ENCODE measurements at places on chromosomes 1 and 21.

DNA sequence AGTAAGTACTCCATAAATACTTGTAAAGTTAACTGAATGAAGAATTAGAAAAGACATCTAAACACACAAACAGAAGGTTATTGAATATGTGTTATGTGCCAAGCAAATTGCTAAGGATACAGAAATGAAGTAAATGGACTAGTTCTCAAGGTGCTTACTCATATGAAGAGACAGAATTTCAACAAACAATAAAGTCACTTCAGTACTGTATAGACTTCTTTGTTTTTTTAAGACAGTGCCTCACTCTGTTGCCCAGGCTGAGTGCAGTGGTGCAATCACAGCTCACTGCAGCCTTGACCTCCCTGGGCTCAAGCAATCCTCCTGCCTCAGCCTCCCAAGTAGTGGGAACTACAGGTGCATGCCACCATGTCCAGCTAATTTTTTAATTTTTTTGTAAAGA is 57.3 kb downstream of the SERBP1 start:
- DNase-seq = no peak

- no peak for DNase-seq
These were observed 113.2 kb upstream of the CYYR1 start for GRCh38 chr21:26686278-26686677.

GRCh38 chr1:64209221-64209620 is 5.8 kb downstream of the UBE2U start:
- no peak for DNase-seq

GRCh38 chr1:44610527-44611148 is 63.6 kb downstream of the TMEM53 start:
- no peak for DNase-seq

DNA sequence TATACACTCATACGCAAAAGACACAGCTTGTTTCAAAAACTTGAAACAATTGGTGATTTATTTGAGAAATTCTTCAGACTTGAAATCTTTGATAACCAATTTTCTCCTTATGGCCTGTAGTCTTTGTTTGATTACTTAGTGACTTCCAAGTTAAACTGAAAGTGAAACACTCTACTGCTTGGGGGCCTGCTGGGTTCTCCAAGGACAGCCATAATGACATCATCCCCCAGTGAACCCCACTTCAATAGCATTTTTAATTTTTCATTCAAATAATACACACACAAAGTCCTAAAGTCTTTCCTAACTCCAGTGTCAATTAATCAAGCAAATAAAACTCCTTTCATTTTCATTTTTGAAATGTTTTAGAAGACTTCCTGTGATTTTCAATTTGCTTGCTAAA is 59.2 kb downstream of the KRTAP19-8 start:
- no peak for DNase-seq

DNA sequence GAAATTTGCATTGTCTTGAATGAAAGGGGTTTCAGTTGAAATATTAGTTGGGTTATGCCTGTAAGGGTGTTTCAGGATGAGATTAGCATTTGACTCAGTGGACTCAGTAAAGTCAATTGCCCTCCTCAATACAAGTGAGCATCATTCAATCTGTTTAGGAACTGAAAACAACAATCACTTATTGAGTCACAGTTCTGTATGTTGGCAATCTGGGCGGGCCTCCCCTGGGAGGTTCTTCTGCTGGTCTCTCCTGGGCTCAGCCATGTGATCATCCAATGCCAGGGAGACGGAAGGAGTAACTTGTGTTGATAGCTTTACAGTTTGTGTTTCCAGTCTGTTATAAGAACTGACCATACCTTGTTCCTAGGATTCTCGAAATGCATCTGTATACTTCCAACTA is 262.9 kb upstream of the RUNX1 start:
- no peak for DNase-seq

GRCh38 chr1:201766131-201766866 is 62.7 kb upstream of the IPO9 start:
- DNase-seq = no peak

DNA sequence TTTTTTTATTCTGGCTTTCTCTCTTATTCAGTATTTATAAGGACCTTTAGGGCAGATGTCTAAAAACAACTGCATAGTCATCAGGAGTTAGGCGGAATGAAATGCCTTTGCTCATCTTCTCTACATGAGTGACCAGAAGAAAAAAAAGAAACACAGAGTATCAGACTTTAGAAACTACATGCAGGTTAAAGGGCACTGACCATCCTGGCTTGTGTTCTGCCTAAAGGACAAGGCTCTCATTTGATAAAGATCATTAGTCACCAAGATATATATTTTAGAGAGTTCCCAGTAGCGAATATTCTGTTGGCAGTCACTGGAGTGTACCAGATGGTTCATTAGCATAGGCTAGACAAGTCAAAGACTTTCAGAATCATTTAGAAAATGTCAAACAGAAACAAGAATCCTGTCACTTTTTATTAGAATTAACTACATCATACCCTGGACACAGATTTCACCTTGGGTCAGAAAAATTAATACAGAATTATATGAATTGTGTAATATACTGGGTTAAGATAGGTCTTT is 145.6 kb downstream of the NR5A2 start:
- DNase-seq = no peak

DNA sequence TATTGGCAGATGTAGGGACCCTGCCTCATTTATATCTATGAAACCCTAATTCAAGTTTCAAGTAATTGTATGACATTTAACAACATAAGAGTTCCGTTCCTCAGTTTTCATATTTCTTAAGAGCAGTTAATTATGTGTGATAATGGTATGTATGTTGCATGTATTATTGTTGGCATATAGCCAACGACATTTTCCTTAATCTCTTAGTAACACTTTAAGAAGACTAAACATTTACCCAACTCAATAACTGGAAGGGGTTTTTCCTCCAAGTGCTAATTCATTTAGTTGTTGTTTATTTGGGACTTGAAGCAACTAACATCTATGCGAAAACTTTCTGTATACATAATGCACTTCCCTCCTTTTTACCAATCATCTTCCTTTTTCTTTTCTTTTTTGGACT is 1.5 kb upstream of the RALGPS2 start:
- DNase-seq = no peak

GRCh38 chr1:93878501-93878888 is 511 bp downstream of the DNTTIP2 start:
- peak; percentile 60 for DNase-seq

DNA sequence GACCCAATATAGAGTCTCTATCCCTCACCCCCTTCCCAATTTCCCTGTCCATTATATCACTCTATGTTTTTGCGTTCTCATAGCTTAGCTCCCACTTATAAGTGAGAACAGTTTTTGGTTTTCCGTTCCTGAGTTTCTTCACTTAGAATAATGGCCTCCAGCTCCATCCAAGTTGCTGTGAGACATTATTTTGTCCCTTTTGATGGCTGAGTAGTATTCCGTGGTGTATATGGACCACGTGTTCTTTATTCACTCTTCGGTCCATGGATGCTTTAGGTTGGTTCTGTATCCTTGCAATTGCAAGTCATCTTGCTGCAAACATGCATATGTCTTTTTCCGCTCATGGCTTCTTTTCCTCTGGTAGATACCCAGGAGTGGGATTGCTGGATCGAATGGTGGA is 54.3 kb downstream of the AGPAT3 start:
- no peak for DNase-seq

DNA sequence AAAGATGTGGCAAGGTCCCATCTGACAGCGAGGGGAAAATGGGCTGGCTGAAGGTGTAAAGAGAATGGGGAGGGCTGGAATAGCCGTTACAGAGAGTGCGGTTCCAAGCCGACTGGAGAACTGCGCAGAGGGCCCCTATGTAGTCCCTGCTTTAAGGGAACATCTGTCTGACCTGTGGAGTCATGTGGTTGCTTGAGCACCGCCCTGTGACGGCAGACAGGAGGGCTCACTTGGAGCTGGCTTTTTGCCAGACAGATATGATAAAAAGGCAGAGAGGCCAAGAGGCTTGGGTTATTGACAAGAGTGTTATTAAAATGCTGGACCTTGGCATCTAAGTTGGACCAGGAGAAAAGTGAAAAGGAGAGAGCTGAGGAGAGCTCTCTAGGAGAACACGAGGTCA is 5.9 kb upstream of the PTPRF start:
- DNase-seq = no peak

DNA sequence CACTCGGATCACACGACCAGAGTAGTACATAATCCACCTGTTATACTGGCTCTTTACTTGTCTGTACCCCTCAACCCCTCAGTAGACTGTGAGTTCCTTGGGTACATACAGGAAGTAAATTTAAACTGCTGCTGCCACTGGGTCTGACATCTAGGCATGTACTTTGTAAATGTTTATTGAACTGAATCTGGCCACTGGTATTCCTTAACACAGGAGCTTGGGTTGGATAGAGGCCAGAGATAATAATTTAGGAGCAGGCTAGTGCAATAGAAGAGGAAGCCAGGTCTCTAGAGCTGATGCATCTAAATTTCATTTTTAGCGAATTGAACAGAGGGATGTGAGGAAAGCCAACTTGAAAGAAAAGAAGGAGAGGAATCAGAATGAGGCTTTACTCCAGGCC is 12.4 kb downstream of the TTC4 start:
- no peak for DNase-seq

GRCh38 chr1:56563568-56563967 is 15.8 kb downstream of the PLPP3 start:
- no peak for DNase-seq

DNA sequence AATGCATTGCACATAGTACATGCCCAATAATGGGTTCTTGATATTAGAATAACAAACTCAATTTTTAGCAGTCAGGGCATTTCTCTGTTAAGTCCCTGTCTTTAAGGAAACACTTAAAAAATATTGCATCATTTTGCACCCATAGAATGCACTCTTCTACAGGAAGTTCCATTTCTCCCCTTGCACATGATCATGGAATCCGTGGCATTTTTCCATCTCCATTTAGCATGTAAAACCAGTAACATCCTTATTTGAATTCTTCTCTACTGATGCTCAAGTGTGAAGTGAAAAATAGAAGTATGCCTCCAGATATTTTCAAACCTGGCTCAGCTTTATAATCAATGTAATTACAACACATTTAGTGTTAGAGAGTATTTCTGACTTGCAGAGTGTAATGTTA is 192.8 kb downstream of the RWDD3 start:
- no peak for DNase-seq

DNA sequence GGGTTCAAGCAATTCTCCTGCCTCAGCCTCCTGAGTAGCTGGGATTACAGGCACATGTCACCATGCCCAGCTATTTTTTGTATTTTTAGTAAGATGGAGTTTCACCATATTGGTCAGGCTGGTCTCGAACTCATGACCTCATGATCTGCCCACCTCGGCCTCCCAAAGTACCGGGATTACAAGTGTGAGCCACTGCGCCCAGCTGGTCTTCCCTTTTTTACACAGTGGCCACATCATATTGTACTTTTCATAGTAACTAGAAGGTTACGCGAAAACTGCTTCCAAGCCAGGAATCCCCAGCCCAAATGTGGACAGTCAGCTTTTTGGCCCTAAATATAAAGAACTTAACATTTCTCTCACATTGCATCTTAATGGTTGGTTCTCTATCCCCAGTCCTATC is 4.2 kb downstream of the VASH2 start:
- DNase-seq = no peak

GRCh38 chr21:28883931-28884330 is 108.7 kb downstream of the LTN1 start:
- DNase-seq = no peak

DNA sequence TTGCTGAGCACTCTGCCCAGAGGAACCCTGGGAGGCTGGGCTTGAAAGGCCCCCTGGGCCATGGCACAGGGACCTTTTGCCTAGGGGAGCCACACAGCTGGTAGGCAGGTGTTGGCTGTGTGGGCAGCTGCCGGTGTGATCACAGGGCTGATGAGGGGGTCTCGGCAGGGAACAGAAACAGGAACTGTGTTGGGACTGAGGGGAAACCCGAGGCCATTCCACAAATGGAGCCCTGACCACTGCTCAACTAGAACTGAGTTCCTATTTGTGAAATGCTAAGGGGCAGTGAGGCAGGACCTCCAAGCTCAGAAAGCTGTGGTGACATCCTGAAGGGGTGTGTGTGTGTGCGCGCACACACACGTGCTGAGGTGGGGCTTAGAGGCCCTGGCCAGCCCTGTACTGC is 6.4 kb upstream of the THEM5 start:
- no peak for DNase-seq

DNA sequence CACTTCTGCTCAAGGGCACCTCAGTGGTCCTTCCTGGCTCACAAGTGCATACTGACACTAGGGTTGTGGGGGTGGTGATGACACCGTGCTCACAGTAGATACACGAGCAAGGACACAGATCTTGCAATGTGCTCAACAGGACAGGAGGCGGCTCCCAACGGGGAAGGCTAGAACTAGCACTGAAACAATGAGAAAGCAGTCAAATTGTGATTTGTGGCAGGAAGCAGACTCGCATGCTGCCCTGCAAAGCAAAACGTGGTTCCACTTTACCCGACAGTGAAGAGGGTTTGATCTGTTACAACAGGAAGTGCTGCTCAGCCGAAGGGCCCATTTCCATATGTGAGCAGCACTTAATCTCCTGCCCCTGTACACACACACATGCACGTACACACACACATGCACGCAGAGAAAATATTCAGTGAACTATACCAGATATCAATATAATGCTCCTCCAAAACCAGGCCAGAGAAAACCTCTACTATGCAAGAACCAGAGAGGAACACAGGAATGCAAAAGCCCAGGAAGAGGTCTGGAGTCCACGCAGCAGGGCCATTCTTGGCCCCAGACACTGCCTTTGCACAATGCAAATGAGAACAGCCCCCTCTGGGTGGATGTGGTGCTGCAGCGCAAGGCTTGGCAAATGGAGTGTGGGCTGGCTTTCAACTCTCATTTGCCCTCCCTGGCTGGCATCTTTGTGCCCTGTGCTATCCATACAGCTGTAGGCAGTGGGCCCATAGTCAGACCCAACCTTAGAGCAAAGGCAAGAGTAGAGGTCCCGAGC is 47.1 kb downstream of the KANK4 start:
- peak; percentile 14 for DNase-seq

- peak; percentile 43 for DNase-seq
These were observed 774 bp upstream of the DYRK1A start for GRCh38 chr21:37365517-37366481.

DNA sequence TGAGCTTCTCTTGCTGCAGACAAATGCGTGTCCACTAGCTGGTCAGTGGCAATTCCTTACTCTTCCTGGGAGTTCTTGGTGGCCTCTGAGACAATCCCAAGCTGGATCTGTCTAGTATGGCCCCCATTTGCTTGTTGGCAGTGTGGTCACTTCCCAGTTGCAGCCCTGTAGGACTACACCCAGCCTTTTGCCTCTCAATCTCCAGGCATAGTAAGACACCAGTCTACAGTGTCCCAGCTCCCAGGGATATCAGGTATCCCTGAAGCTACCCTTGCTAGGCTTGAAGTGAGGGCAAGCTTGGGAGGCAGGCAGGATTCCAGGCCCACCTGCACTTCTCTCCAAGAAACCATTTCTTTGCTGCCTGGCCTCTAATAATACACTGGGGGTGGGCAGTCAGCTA is 316.6 kb downstream of the RYR2 start:
- DNase-seq = no peak

DNA sequence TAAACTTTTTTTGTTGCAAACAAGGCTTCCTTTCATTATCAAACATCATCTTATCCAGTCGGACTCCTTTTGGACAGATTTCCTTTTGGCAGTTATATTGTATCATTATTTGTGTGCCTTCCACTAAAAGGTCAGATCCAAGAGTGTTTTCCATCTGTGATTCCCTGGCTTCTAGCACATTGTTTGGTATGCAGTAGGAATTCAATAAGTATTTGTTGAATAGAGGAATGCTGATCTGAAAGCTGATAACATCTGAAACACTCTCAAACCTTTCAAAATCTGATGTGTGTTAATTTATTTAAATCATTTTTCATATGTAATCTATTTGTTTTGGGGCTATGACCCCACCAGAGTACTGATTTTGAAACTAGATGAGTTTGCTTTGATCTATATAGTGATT is 39.0 kb downstream of the NDC1 start:
- no peak for DNase-seq

- no peak for DNase-seq
These were observed 42.7 kb upstream of the SLC19A2 start for GRCh38 chr1:169528215-169529067.

Measured in activated CD4-positive, alpha-beta T cell treated with anti-CD3 and anti-CD28 coated beads for 1 hour (primary cell).